Activated effector memory CD4-positive, alpha-beta T cell treated with Interleukin-2 at 50 U/mL for 16 hours (primary cell): ENCODE measurements at places on chromosomes 5 and 9.

DNA sequence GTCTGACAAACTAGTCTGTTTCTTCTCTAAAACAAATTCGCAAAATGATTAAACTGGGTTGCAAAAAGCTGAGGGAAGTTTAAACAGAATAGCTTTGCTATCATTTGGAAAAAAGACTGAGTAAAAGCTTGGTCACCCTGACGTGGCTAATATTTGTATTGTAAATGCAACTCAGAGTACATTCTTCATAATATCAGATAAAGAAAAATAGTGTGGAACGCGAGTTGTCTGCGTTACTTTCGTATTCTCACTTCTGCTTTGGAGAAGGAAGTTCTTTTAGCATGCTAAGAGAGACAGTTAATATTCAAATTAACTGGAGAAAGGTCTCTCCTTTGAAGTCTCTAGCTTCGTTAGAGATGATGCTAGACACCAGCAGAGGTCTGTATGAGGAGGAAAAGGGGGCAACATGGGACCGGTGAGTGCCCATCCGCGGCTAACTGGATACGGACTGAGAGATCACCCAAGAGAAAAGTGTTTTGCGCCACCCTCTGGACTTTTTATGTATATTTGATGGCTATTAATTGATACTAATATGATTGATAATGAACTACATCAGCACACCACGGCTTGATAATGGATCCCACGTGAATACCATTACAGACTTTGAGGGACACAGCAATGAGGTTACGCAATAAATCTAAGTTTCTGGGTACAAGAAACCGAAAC, 2.9 kb upstream of the CNTRL start:
- DNase-seq, result peak; percentile 19

DNA sequence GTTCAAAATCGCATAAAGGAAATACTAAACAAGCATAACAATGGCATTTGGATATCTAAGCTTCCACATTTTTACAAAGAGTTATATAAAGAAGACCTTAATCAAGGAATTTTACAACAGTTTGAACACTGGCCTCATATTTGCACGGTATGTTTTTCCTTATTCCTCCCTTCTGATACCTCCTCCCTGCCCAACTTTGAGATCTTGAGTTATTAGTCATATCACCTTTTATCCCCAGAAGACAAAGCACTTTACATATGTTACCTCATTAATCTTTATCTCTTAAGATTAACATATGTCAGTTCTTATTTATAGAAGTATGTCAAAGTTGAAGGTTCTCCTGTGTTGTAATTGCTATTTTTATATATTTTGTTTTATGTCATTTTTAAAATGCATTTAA, 29.8 kb downstream of the TDRD7 start:
- DNase-seq, result no peak

DNA sequence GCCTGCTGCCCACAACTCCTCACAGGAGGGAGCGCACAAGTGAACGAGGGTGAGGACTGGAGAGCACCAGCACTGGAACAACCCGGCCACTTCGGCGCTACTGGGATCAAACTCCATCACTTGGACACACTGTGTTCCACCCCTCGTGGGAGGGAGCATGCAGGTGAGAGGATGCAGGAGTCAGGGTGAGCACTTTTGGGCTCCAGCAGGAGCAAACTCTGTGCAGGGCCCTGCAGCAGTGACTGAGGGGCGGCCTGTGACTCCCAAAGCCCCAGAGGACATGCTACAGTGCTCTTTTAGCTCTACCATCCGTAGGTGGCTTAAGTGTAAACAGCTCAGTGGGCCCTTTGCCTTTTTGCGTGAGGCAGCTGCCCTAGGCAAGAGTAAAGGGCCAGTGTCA, 4.4 kb upstream of the MOCS2 start:
- DNase-seq, result no peak

DNA sequence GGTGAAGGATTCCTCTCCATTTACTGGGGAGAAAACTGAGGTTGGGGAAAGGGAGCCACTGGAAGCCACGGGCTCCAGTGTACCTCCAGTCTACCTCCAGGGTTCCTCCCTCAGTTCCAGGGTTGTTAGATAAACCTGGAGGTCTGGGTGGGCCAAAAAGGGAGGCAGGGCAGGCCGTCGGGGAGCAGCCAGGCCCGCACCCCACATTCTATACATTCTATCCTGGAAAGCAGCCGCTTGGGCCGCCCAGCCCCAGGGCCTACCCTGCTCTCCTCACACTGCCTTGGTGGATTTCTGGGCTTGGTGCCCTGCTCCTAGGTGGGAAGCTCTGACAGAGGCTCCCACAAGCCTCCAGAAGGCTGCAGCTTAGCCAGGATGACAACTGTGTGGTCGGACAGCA, 18.1 kb upstream of the SUSD3 start:
- no peak for DNase-seq

- no peak for DNase-seq
Measured at GRCh38 chr5:90355635-90356034, 53.9 kb downstream of the CETN3 start.

DNA sequence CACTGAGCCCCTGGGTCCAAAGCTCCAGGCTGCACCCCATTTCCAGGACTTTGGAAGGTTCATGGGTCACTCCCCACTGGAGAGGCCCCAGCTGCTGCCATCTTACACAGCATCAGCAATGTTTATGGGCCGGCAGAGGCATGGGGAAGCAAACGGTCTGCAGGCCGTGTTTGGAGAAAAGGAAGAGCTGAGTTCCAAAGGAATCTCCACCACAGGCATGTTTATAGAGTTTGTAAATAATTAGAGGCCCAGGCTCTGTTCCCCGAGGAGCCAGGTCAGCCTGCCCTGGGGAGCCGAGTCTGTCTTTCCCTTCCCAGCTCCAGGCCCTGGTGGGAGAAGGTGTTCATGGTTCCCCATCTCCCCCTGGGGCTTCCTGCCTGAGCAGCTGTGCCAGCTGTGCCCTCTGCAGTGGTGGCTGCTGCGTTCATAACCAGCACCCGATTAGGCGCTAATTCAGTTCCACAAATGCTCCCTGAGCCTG, 64.8 kb downstream of the COL27A1 start:
- no peak for DNase-seq

DNA sequence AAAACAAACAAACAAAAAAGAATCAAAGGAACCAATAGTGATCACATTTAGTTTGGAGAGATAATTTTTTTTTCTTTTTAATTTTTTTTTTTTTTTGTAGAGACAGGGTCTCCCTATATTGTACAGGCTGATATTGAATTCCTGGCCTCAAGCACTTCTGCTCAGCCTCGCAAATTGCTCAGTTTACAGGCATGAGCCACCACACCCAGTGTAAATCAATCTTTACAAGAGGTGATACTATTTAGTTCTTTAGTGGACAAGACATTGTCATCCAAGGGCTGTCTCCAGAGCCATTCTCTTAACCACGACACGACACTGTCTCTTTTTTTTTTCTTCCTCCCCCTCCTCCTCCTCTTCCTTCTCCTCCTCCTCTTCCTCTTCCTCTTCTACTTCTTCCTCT, 29.6 kb downstream of the ERAP2 start:
- DNase-seq, result no peak
